ENCODE measurements at places on chromosomes 4 and X.

DNA sequence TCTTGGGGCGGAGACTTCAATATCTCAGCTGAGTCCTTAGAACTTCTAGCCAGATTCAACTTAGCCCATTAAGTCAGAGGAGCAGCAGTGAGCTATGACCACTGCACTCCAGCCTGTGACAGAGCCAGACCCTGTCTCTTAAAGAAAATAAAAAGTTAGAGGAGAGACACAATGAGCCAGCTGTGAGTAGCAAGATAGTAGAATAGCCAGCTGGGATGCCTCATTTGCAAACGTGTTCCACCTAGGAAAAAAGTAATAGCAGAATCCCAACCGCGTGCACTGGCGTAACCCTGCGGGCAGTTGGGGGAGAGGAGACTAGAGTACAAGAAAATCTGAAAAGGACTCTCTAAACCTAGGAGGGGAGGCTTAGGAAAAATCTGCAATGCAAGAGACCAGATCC lies 133.2 kb upstream of the ANXA3 start:
- no peak for DNase-seq

DNA sequence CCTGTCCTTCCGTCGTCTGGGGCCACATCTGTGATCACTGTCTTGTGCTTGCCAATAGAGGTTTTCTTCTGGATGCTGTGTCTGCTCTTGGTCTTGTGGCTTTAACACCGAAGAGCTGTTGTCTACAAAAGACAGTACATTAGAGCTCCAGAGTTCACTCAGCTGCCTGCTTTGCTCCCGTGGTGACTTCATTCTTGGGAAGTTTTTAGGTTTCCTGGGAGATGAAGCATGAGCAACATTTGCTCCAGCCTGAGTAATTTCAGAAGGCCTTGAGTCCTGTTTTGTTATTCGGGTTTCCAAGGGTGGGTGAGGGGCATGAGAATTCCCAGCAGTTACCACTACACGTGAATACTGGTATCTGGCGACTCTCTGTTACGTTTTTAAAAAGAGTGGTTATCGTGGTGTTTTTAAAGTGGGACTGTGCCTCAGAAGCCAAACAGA lies 189.2 kb downstream of the SHROOM3 start:
- DNase-seq = no peak

DNA sequence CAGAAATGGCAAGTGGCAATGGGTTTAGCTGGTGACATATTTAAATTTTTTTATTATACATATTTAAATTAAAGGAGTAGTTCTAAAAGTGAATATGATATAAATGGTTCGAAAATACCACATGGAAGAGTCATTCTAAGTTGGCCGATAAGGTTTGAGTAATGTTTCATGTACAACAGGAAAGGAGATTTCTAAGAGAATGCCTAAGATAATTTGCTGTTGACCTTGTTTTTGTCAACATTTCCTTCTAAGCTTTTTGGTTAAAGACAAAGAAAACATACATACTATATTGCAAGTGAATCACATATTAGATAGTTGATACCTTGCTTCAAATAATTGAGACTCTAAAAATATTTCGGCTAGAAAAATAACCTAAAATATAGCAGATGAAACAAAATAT lies 526.6 kb upstream of the SLIT2 start:
- no peak for DNase-seq

GRCh38 chr4:37953620-37954293 lies 6.4 kb upstream of the PTTG2 start:
- DNase-seq = no peak

GRCh38 chrX:151973060-151973661 lies 1.3 kb downstream of the GABRE start:
- no peak for DNase-seq

DNA sequence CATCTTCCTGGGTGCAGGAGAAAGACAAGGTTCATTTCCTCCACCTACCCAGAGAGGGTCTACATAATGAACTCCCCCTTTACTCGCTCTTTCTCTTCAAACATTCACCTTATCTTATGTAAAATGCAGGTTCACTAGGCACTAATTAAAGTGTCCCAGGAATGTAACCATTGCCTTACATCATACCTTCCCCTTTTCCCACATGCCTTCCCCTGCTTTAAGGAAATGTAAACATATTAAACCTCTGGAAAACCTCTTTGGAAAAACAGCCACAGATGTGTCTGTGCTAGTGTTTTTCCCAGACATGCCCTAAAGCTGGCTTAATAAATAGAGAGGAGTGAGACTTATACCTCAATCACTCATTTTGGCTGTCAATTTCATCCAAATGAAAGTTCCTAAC lies 15.8 kb downstream of the TBC1D9 start:
- DNase-seq = no peak

DNA sequence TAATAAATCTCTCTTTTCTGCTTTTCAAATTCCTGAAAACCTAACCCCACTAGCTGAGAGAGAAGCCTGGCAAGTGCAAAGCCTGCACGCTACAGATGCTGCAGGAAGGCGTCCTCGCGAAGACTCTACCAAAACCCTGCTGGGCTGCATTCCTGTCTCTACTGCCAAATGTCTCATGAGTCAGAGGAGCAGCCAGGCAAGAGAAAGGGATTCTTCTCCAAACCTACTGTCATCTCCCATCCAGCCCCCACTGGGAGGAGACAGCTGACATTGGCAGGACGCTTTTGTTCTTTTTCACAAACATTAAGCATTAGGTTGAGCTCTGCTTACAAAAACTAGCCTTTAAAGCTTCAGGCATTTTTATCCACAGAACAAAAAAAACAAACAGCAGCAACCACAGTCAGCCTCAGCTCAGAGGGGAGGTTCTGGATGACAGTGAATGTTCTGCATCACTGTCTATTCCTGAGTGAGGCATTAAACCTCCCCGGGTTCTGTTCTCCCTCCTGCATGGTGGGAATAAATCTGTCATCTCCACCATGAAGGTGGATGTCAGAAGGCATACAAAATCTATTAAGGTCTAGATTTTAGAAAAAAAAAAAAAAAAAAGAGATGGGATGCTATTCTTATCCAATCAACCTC lies 18.0 kb downstream of the CRMP1 start:
- no peak for DNase-seq

DNA sequence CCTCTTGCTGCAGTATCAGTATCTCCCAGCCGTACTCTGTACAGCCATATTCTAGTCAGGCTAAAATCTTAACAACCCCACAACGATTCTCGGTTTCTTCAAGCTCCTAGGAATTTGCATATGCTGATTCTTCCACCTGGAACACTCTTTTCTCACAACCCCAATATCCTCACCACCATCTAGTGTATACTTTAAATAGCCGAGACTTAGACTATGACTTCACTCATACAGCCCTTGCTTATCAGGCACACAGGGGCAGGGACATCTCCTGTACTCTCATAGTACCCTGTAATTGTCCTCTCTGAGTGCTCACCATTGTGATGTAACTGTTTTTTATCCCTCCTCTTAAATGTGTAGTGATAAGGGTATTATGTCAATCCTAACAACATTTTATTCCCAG lies 2126.4 kb upstream of the TENM3 start:
- no peak for DNase-seq

- DNase-seq = no peak
Observed at GRCh38 chrX:9587642-9588041, 122.8 kb downstream of the TBL1X start.

DNA sequence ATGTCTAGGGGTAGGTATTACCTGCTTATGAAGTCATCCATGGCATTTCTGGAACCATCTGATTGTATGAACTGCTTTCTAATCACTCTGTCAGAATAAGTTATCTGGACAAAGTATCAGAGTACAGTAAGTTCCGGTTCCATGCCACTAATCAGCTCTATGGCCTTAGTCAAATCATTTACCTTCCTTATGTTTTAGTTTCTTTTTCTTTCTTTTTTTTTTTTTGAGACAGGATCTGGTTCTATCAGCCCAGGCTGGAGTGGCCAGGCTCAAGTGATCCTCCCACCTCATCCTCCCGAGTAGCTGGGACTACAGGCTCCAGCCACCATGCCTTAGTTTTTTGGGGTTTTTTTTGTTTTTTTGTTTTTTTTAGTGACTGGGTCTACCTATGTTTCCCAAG lies 11.5 kb downstream of the XIAP start:
- DNase-seq = no peak

- DNase-seq = no peak
Observed at GRCh38 chr4:159363361-159363760, 260.5 kb downstream of the RAPGEF2 start.

- DNase-seq = no peak
Observed at GRCh38 chr4:7193030-7193958, 956 bp downstream of the SORCS2 start.

- no peak for DNase-seq
Observed at GRCh38 chr4:118047043-118047442, 12.8 kb downstream of the NDST3 start.

DNA sequence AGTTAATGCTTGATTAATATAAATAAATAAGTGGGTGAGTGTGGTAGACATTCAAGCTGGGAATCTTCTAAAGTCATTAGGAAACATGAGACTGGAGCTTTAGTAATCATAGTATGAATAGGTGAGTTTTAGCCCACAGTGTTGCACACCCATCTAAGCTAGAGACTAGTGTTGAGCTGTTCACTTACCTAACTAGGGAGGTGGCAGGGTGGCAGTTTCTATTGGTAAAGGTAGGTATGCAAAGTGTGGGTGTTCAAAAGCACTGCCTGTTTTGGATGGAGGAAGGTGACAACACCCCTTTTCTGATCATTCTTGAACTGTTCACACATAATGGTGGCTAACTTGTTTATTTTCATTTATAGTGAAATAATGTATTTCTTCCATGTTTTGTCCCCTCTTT lies 41.3 kb downstream of the PLS3 start:
- no peak for DNase-seq

DNA sequence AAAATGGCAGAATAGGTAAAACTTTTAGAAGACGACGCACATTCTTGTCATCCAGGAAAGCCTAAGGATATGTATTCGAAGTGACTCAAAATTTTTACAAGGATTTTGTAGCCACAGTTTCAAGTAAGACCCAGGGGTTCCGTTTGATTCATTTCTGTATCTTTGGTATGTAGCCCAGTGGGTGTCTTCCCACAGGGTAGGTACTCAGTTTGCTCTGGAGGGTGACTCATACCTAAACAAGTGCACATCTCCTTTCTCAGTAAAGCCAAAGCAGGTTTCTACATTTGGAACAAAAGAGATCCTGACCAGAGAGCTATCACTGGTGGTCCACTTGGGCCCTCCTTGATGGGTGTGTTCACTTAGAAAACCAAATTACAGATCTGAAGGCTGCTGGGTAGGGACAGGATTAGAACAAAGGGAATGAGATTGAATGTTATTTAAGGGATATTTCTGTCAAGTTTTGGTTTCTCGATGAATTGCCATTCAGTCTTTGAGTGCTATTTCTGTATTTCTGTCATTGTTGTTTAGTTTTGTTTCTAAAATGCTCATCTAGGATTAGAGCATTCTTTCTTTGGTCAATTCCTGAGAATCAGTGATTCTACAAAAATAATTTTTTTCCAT lies 56.1 kb downstream of the PLS3 start:
- peak; percentile 66 for DNase-seq

DNA sequence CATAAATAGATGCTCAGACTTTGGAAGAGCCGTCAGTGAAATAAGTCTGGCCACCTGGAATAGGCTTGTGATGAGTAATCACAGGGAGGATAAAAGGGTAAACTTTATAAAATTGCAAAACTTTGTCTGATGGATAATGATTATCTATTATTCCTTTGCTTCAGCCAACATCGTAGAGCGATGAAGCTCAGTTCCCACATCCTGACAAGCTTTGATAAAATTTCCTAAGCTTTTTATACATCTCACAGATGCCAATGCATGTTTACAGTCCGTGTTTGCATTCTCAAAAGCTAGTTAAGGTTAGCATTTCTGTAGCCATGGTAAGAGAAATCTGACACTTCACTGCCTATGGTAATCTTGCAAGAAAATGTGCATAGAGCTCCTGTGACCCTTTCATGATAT lies 15.4 kb upstream of the UGDH start:
- no peak for DNase-seq

- DNase-seq = no peak
Observed at GRCh38 chrX:104864296-104864695, 298.3 kb downstream of the IL1RAPL2 start.

GRCh38 chr4:103268746-103269145 lies 70.6 kb upstream of the CENPE start:
- no peak for DNase-seq

- no peak for DNase-seq
Observed at GRCh38 chr4:128232719-128233118, 54.9 kb downstream of the PGRMC2 start.

DNA sequence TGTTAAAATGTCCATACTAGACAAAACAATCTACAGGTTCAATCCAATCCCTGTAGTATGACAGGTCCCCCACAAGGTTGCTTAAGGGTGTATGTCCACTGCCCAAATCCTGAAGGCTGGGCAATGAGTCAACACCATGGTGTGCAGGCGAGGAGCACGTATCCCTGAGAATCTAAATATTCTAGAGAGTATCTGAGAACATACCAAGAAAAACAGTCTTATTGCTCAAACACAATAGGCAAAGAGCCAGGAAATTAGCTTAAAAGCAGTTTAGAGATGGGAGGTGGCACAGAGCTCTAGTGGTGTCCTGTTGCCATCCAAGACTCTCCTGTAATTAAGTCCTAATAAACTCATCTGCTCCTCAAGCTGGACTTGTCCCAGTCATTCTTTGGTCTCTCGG lies 37.0 kb downstream of the RCHY1 start:
- no peak for DNase-seq

Measured in HCT116 (cell line).